ENCODE measurements at places on chromosomes 7 and 10. TPM values are rescaled to one million over a fixed set of nuclear protein-coding genes. Genes with fewer than 3 reads are reported as not detected.

DNA sequence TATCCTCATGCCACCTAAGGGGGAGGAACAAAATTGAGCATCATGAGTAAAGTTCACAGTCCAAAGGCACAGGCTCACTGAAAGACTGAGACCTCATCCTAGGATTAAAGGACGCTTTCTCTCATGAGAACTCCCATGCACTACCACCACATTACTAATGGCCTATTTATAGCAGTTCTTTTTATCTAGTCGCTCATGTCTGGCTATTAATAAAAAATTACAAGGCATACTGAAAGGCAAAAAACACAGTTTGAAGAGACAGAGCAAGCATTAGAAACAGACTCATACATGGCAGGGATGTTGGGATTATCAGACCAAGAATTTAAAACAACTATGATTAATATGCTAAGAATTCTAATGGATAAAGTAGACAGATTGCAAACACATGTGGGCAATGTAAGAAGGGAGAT is 46.0 kb upstream of the CDK13 start:
- no peak for DNase-seq

DNA sequence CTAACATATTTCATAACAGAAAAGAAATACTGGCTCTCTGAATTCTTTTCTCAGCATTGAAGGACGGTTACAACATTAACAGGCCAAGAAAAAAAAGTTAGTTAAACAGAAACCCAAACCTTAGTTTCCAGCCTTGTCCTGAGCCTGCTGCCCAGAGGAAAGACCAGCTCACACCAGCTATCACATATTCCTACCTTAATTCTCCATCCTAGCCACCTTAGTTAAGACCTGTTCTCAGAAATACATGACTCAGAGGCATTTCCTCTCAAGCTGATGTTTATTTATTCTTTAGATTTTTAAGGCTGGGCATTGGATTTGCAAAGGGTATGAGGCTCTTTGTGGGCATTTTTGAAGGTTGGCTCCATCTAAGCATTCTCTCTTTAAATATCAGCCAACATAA is 34.3 kb upstream of the ADAM12 start:
- no peak for DNase-seq

- no peak for DNase-seq
Measured at GRCh38 chr10:31757386-31757791, 171.2 kb downstream of the ARHGAP12 start.

DNA sequence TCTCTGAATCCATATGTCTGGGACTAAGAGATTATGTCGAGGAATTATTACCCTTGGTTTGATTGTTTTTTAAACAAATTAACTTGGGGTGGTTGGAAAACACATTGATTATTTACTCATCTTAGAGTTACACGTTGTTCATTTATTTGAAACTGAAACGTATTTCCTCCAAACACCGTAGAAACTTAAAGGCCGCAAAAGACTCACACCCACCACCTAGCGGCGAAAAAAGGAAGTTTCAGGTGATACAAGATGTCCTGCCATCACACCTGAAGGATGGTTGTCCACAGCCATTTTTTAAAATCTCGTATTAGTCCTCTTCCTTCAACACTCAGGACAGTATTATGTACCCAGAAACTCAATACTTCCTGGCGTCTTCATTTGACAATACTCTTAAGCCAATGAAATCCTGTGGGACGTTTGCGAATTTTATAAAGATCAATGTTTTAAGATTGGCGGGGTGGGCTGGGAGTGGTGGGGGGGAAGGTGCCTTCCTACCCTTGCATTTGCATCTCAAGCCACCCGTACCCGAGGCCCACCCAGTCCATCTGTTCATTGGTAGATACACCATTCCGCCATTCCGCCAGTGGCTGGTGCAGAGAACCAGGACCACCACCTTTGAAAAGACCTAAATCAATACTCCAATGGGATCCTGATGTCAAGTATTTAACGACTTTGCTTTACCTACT is 1.4 kb upstream of the LCOR start:
- DNase-seq, result peak; percentile 90

GRCh38 chr7:97971120-97971989 is 18.6 kb downstream of the OCM2 start:
- peak; percentile 48 for DNase-seq

Gene AMZ1
- total RNA-seq, result not detected

Gene ARHGEF35
- total RNA-seq, result 2.6 TPM

Gene PDZD8
- total RNA-seq, result 11.2 TPM
